HFF-Myc (cell line): ENCODE measurements at places on chromosomes 4 and X.

DNA sequence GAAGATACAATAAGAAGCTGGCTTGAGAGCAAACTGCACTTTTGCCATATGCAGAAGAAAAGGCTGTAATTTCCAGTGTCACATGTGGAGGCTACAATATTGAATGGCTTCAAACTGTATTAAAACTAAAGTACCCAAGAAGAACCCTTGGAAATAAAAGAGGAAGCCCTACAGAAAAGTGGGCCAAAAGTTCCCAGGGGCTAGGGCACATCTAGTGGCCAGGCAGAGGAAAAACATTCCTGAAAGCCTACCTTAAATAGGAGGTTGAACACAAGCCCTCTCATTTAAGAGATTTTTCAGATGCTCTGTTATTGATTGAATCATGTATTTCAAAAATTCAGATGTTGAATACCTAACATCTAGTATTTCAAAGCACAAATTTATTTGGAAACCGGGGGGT lies 40.6 kb upstream of the PRDX4 start:
- no peak for DNase-seq

DNA sequence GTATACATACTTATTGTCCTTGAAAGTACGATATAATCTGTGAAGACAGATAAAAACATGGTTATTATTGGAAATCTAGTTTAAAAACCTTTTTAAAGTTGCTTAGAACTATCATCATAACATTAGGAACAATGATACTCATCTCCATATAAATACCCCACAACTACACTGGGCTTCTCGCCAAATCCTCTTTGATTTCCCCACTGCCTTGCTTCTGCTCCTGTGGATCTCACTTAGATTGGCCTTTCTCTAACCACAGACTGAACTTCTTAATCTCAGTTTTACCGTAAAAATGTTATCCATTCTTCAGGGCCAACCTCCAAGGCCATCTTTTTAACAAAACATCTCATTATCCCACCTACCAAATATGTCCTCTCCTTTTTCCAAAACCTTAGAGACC lies 77.6 kb downstream of the PRKG2 start:
- DNase-seq, result no peak

DNA sequence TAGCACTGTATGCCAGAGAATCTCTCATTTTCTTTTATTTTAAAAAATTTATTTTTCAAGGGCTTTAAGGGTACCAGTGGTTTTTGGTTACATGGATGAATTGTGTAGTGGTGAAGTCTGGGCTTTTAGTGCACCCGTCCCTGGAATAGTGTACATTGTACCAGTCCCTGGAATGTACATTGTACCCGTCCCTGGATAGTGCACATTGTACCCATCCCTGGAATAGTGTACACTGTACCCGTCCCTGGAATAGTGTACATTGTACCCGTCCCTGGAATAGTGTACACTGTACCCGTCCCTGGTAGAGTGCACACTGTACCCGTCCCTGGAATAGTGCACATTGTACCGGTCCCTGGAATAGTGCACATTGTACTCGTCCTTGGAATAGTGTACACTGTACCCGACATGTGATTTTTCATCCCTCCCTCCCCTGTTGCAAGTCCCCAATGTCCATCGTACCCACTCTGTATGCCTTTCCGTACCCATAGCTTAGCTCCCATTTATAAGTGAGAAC lies 56.1 kb upstream of the HELT start:
- DNase-seq, result no peak

GRCh38 chrX:63529961-63530360 lies 178.8 kb upstream of the SPIN4 start:
- no peak for DNase-seq

- DNase-seq, result no peak
These were observed 300.8 kb upstream of the GALNT7 start for GRCh38 chr4:172867835-172868234.

GRCh38 chr4:183760326-183760725 lies 101.2 kb downstream of the TRAPPC11 start:
- DNase-seq, result no peak

DNA sequence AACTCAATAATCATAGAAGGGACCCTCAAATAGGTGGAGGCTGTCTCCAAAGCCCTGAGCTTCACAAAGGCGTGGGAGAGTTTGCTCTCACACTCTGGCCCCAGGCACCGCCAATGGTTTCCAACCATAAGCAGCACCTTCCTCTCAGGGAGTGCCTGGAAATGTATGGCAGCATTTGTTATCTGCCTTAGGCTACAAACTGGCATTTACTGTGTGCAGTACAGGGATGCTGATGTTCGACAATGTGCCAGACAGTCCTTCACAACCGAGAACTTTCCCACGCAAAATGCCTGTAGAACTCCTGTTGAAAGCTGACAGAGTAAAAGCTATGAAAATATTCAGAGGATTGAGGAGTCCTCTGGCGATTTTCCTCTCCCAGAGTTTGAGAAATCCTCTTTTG lies 55.7 kb upstream of the CDKN2AIP start:
- DNase-seq, result no peak

- DNase-seq, result no peak
These were observed 127.4 kb downstream of the HMX1 start for GRCh38 chr4:8744083-8744805.

DNA sequence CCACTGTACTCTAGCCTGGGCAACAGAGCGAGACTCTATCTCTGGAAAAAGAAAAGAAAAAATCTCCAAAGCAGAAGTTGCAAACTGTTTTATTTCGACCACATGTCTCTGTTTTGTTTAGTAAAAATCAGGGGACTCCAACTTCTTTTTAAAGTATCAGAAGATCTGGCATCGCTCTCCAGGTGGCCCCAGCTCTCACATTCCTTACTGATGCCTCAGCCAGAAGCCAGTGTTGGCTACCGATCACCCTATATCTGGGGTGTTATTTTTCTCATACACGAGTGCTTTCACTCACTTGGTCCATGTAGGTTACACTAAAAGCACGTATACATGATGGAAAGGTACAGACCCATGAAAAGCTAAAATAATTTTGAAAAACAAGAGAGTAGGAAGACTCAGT lies 8.3 kb downstream of the MPP1 start:
- DNase-seq, result no peak

GRCh38 chrX:73214426-73215094 lies at the start of gene NAP1L2:
Gene NAP1L2 (minus strand): TSS chrX:73214851. CDS start chrX:73214492, 359 bp downstream.
- DNase-seq, result no peak

DNA sequence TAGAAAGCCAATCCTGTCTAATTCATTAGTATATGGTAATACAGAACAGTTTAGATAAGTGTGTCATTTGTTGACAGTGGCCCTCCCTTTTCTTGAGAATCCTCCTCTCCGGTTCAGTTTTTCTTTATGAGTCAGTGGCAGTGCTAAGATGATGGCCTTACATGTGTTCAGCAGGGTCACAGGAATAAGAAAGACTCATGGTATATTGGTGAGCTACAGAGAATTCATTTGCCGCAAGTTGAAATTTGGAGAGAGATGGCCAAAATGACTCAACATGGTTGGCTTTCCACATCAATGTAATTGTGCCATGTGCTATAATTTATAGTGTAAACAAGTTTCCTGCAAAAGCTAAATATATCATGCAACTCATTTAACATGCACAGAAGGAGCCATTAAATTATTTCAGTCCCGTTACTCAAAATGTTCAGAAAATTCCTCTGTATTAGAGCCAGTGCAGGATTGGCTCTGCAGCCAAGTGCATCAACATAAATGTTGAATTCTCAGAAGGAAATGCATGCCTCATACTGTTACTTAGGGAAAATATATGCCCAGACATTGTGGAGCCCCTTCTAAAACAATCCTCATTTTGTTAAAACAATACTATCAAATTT lies 374.3 kb downstream of the AFF2 start:
- DNase-seq, result no peak

DNA sequence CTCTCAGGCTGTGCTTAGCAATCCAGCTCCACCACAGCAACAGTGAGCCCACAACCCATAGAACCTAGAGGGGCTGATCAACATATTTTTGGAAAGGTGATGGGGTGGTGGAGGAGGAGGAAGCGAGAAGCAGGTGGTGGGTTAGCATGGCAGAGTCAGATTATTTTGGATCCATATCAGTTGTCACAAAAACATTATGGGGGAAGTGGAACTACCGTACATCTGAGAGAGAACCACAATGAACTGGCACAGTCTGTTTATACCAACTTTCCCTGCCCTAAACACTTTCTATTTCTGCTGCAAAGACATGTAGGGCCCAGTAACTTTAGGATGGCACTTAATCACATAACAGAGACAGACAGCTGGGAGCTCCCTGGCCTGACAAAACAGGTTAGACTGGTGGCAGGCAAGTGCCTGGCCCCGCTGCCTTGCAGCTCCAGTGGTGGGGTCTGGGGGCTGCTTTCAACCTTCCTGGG lies 4.3 kb downstream of the SLC9A7 start:
- no peak for DNase-seq

GRCh38 chr4:186829740-186830449 lies 106.2 kb upstream of the FAT1 start:
- no peak for DNase-seq

DNA sequence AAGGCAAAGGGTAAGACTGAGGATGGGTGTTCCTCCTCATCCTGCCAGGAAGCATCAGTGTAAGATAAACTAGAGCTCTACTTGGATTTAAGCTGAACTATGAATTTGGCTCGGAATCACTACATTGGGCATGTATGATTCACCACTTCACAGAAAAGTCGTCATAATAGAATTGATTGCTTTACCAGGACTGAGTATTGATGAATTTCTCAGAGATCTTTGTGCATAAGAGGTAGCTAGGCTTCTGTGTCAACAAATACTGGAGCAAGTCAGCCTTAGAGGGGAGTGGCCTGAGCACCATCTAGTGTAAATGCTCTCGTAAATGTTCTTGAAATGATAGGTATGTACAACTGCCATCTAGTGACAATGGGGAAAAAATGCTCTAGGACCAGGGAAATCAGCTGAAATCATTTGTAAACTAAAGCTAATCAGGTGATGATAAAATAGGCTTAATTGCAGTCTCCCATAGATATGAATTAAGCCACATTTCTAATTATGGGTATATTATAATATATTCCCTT lies 309.5 kb upstream of the FMR1 start:
- no peak for DNase-seq

DNA sequence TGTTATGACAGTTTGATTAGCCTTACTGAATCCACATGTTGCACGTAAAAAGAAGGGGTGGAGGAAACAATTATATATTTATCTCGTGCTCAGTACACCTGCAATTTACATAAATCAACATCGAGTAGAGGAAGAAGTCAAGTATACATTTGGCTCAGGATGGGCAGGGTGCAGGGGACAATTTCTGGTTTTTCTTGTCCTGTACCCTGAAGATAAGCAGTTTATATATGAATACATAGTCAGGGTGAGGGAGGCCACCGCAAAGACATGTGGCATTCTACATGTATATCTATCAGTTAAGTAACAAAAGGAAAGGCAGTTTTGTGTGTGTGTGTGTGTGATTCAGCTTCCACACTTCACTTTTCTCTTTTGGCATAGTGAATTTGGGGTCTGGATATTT lies 11.1 kb upstream of the EREG start:
- no peak for DNase-seq

DNA sequence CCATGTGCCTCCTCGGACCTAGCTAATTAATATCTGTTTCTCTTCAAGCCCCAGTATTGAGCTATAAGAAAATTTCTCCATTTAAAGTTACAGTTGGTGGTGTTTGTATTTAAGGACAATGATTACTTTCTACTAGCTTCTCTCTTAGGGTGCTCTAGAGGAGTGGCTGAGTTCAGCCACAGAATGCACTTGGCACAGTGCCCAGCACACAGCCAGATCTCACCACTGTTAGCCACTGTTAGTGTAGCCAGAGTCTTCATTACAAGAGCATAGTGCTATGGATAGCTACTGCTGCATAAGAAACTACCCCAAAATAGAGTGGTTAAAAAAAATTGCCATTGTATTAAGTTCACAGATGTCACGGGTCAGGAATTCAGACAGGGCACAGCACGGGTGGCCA lies 421.3 kb downstream of the BCOR start:
- no peak for DNase-seq

DNA sequence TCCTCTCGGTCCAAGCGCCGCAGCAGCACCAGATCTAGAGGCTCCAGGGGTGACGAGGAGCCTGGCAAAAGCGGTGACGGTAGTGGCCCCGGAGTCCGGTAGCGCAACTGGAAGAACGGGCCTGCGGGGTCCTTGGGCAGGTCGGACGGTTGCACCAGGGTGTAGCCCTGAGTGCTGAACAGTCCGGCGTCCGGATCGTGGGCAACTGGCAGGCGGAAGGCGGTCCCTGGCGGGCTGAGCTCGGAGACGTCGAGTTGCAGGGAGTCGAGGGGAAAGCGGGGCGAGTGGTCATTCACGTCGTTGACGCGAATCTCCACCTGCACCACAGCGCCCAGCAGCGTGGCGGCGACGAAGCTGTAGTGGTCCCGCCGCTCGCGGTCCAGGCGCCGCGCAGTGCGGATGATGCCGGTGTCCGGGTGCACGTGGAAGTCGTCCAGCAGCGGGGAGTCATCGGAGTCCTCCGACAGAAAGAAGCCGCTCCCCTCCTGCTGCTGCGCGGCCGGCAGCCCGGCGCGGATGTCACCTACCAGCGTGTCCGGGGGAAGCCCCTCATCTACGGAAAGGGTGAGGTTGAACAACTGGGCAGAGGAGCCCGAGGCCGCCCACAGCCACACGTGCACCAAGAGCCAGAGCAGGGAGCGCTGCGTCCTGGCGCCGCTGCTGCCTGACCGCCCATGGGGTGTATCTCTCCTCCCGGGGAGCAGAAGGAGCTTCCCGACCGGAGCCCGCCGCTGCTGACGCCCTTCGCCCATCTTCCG lies 837 bp downstream of the DCHS2 start:
- no peak for DNase-seq

DNA sequence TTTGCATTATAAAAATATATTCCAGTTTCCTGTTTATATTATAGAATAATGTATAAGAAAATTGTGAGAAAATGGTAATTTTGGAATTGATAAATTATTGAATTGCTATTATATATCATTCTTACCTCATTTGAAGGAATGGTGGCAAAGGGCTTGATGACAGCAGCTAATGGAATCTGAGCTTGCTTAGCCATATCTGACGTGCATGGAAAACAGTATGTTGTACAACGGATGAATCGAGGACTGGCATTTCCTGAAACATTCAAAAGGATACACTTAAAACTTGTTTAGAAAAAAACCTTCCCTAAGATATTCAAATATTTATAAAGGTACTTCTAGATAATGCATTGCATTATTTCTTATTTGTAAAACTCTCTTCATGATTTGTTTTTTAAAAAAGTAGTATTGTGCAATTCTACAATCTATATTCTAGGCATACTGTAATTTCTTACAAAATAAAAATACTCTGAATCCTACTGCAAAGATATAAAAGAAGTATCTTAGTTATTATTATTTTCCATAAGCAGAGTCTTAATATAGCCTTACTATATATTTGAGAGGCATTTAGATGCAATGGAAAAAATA lies 38.3 kb downstream of the SEC24D start:
- DNase-seq, result no peak

DNA sequence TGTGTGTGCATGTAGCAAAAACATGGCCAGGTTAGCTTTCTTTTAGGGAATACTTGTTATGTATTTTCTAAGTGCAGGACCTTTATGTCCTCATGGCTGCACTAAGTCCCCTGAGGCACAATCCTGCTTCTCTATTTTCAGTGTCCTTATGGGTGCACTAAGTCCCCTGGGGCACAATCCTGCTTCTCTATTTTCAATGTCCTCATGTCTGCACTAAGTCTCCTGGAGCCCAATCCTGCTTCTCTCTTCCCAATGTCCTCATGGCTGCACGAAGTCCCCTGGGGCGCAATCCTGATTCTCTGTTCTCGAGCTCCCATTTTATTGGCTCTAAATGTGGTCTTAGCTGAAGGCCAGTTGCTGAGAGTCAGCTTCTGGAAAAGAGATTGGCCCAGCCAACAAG lies 49.7 kb upstream of the GPRIN3 start:
- no peak for DNase-seq
